Right ventricle myocardium inferior (tissue), 1 donor: ENCODE measurements at places on chromosomes 5 and 9.

DNA sequence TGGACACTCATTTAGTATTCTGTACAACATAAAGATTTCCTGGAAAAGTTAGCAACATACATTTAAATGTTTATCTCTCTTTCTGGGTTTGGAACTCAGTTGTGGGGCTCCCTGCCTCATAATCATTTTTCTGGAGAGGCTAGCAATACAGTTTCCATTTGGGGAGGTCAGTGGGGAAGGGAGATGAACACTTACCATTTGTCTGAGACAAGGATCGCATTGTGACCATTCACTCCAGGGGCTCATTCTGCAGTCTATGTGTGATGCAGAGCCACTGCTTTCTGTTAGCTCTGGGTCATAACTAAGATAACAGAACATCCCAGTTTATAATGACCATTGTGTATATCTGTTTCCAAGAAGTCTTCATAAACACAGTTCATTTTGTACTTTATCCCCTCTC lies 22.4 kb downstream of the C9 start:
- DNase-seq, result no peak

DNA sequence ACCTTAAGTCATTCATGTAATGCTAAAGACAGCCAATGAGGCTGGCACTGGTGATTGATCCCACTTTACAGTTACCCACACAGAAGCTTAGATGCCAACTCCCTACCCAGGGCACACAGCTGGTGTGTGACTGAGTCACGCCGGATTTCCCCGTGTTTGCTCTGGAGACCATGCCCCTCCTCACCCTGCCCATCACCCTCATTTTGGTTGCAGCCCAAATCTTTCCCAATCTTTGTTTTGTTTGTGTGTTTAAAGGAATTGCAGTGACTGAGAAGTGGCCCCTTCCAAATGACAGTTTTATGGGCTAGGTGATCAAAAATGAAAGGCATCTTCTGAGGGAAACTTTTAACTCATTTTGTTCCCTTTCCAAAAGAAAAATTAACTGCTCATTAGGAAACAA lies 10.9 kb downstream of the FBXL7 start:
- no peak for DNase-seq

DNA sequence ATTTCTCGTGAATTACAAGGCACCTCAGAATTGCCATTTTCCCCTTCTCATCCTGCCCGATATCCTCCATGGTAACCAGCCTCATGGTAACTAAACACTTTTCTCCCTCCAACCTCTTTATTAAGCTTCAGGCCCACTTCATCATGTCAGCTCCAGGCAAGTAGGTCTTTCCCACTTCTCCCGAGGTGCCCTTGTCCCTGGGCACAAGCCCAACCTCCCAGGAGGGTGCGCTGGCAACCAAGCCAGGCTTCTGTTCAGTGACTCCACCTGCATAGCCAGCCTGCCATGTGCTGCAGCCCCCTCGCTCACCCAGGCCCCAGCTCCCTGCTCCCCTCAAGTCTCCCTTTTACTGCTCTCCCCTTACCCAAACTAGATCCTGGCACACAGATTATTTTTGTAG lies 47.4 kb upstream of the AFAP1L1 start:
- DNase-seq, result peak; percentile 76

- DNase-seq, result no peak
These were observed 47.3 kb downstream of the PWWP2A start for GRCh38 chr5:160071916-160072315.

DNA sequence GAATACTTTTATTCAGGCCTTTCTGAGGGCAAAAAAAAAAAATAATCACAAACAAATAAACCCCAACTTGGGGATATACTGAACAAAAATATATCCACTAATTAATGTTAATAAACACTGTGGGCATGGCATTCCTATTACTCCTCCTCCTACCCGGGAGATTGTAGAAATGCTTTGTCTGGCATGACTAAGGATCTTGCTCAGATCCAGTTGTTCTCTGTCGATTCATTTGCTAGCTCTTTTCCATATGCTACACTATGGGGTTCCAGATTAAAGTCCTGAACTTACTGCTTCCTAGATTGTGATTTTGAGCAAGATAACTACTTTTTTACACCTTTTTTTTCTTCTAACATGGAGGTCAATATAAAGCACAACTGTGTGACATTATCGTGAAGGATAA lies 102.2 kb upstream of the PRR16 start:
- no peak for DNase-seq

DNA sequence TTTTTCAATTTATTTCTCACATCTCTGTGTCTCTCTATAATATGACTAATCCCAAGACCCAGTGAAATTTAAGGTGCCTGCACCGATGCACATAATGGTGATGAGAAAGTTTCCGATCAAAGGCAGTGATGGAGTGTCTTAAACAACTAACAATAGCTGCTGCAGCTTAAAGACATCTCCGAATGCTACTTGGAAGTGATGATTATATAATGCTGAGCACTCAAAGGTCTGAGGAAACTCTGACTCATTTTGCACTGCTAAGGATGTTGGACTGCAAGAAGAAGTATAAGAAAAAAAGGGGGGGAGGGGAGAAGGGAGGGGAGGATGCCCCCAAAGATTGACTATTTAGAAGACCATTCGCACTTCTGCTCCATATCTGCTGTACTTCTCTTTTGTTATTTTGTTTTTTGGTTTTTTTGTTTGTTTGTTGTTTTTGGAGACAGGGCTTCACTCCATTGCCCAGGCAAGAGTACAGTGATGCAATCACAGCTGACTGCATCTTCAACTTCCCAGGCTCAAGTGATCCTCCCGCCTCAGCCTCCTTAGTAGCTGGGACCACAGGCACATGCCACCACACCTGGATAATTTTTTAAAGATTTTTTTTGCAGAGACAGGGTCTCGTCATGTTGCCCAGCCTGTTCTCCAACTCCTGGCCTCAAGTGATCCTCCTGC lies 192.2 kb downstream of the HSD17B3 start:
- no peak for DNase-seq

GRCh38 chr9:37007295-37007694 lies 26.8 kb downstream of the PAX5 start:
- no peak for DNase-seq

- DNase-seq, result no peak
These were observed 31.5 kb downstream of the CNTLN start for GRCh38 chr9:17166346-17166745.

DNA sequence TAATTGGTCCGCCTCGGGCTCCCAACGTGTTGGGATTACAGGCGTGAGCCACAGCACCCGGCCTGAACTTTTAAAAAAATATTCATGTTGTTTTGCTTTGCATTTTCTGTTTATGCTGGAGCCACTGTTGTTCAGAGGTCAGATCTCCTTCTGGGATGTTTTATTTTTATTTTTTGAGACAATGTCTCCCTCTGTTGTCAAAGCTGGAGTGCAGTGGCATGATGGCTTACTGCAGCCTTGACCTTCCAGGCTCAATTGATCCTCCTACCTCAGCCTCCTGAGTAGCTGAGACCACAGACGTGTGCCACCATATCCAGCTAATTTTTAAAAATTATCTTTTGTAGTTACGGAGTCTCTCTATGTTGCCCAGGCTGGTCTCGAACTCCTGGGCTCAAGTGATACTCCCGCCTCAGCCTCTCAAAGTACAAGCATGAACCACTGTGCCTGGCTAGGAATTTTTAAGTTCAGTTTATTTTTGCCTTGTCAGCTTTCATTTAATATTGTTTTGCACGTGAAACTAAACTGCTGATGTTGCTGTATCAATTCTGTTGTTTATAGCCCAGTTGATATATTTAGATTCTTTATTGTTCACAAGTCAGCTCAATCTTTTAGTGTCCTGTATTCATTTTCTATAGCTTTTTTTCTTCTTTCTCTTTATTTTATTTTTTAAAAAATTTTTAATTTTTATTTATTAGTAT lies 13.7 kb downstream of the TMEFF1 start:
- no peak for DNase-seq

GRCh38 chr9:35861161-35861897 lies 8.9 kb downstream of the OR13J1 start:
- DNase-seq, result no peak

DNA sequence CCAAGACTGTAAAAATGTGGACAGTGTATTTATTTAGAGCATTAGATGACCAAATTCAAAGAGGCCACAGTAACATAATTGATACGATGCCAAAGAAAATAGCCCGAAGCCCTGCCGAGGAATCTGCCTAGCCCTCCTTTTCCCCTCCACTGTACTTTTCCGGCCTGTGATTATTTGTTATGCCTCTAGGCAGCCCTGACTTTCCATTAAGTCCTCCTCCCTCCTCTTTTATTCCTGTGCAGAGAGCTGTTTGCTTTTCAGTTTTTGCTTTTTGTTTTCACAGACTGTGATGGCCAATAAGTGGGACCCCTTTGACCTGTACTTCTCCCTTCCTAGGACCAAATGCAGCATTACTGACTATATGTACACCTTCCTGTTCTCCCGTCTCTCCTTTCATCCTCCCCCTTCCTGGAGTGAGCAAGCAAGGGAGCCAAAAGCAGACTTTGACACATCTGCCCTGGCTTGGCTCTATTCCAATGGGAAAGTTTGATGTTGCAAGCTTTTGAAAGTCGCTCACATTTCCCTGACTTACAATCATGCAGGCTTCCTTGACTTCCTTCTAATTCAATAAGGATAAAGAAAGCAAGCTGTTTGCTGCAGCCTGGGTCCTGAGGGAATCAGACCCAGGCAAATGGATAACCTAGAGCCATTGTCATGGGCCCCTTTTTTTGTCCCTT lies 76.1 kb downstream of the NREP start:
- no peak for DNase-seq

DNA sequence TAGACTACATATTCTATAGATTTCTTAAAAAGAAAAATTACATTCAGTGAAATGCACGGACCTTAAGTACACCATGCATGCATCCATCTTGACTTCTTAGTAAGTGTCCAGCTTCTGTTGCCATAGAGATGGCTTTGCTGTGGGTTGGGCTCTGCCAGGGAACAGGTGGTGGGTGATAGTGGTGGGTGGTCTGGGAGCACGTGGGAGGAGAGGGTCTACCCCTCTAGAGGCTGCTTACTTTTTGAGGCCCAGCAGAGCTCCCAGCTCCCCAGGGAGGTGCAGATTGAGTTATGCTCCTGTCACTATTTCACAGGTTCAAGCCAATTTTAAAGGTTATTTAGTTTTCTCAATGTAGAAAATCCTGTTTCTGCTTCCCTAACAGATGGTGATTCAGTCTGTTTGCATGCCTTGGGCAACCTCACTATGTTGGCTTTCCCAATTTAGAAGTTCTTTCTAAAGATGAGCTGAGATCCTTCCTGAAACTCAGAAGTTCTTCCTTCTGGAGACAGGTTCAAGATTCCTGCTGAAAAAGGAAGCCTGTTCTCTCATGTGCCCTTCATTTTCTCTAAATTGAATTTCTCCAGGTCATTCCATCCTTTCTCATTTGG lies 107.4 kb upstream of the LHFPL2 start:
- DNase-seq, result no peak
